Adrenal gland (tissue), 19 donors: ENCODE measurements at places on chromosomes 7 and 10.

DNA sequence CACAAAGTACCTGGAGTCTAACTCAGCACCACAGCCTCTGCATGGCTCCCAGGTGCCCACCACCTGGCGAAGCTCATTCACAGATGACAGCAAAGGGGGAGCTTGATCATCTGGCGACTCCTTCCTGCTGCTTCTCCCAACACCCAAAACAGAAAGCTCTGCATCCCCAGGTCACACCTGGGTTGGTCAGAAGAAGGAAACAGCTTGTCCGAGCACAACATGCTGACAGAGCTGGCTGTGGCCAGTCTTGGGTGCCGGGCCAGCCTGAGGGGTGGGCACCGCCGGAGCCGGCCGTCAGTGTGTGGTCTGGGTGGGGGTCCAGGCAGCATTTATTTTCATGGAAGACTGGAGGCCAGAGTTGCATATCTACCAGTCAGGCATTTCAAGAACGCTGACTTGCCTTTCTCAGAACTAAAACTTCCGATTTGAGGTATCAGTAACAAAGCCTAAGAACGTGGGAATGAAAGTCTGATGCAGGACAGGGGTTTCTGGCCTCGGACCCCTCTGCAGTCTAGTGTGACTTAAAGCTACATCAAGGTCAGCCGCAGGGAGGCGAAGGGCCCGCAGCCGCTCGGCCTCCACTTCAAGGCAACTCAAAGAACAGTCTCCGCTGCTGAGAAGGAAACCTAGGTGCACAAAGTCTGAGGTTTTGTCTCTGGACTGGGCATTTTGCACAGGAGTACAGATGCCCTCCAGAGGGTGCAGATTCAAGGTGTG lies 109.6 kb downstream of the CYTH3 start:
- no peak for DNase-seq

GRCh38 chr7:48158404-48158803 lies 12.9 kb upstream of the ABCA13 start:
- DNase-seq, result no peak

GRCh38 chr7:23889566-23889965 lies 179.5 kb downstream of the STK31 start:
- DNase-seq, result no peak

GRCh38 chr7:1137517-1138167 lies 22.4 kb downstream of the ZFAND2A start:
- DNase-seq, result no peak

GRCh38 chr7:155141562-155141961 lies 71.4 kb downstream of the HTR5A start:
- DNase-seq, result no peak

- no peak for DNase-seq
Observed at GRCh38 chr7:100476101-100476780, 2.8 kb downstream of the TSC22D4 start.

GRCh38 chr7:123282181-123282580 lies 82.4 kb upstream of the SLC13A1 start:
- DNase-seq, result no peak
